Activated CD4-positive, alpha-beta T cell treated with anti-CD3 and anti-CD28 coated beads, Interleukin-10, Interleukin-2, amounts not matched to agents 100 ng/mL and 50 ng/mL, durations not matched to agents 16 hours and 8 hours (primary cell): ENCODE measurements at places on chromosomes 4 and X.
A peak's percentile ranks its signal among the peaks of the same experiment; 100 is the strongest.

- DNase-seq, result no peak
Observed at GRCh38 chrX:135087867-135088266, 32.5 kb downstream of the ETDB start.

DNA sequence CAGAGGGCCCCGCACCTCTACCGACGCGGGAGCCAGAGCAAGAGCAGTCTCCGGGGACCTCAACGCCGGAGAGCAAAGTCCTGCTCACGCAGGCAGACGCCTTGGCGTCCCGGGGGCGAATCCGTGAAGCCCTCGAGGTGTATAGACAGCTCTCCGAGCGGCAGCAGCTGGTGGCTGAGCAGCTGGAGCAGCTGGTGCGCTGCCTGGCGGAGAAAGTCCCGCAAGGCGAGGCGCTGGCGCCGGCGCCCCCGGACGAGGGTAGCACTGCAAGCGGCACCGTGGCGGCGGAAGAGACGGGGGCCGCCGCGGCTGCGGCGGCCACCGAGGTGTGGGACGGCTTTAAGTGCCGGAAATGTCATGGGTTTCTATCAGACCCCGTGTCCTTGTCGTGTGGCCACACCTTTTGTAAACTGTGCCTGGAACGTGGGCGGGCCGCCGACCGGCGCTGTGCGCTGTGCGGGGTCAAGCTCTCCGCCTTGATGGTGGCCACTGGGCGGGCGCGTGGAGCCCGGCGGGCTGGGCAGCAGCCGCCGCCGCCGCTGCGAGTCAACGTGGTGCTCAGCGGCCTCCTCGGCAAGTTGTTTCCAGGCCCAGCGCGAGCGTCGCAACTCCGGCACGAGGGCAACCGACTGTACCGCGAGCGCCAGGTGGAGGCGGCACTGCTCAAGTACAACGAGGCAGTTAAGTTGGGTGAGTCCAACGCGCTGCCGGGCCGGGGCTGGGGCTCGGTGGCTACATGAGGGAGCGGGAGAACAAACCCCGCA lies 672 bp downstream of the LONRF3 start:
- DNase-seq, result peak; percentile 31

DNA sequence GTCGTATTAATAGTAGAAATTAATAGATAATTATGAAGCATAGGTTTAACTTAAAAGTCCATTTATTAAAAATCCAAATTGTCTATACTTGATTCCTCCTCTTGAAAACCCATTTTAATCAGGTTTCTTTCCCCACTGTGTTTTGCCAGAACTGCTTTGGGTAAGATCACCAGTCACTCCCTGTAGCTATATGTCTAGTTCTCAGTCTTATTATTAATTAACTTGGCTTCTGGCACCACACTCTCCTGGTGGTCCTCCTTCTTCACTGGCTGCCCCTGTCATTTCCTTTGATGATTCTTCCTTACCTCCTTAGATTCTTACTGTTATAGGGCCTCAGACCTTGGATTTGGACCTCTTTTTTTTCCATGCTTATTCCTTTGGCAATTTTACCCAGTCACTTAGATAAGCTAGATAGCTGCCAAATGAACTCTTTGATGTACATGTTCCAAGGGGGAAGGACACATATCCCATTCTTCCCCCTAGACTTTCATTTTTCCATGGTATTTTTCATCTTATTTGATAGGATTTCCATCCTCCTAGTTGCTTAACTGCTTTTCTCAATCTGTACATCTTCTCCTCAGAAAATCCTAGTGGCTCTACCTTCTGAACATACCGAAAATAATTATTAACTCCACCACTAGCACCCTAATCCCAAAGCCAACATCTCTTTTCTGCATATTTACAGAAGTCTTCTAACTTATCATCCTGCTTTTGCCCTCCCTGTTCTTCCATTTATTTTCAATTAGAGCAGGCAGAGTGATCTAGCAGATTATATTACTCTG lies 24.5 kb downstream of the GIMD1 start:
- no peak for DNase-seq

- DNase-seq, result no peak
Observed at GRCh38 chrX:153857348-153857903, 27.1 kb upstream of the PDZD4 start.

DNA sequence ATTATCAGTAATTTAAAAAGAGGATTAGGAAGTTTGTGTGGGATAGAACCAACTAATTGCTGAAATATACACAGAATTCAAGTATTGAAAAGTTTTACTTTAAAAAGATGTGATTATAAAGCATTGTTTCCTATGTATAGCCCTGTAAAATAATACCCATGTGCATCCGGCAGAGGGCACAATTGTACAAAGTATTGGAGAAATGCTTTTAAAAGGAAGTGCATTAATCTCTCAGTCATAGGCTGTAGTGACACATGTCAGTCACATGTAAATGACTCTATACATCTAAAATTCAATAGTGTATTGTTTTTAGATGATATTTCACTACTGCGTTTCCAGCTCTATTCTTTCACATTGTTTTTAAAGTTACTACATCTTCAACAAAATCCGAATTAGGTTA lies 9.7 kb upstream of the GEMIN8 start:
- peak; percentile 75 for DNase-seq

- no peak for DNase-seq
Observed at GRCh38 chrX:119809185-119809666, 17.8 kb upstream of the RPL39 start.

- DNase-seq, result no peak
Observed at GRCh38 chrX:15853586-15854079, 980 bp downstream of the AP1S2 start.

- no peak for DNase-seq
Observed at GRCh38 chrX:48677516-48677915, 6.1 kb upstream of the WAS start.

- DNase-seq, result no peak
Observed at GRCh38 chr4:74948236-74948635, 15.3 kb downstream of the PARM1 start.

GRCh38 chr4:54230484-54231418 lies 1.7 kb downstream of the PDGFRA start:
- no peak for DNase-seq

- DNase-seq, result no peak
Observed at GRCh38 chrX:44974451-44974850, 101.5 kb downstream of the KDM6A start.

GRCh38 chrX:105226499-105226898 lies 6.0 kb upstream of the TEX13A start:
- no peak for DNase-seq

DNA sequence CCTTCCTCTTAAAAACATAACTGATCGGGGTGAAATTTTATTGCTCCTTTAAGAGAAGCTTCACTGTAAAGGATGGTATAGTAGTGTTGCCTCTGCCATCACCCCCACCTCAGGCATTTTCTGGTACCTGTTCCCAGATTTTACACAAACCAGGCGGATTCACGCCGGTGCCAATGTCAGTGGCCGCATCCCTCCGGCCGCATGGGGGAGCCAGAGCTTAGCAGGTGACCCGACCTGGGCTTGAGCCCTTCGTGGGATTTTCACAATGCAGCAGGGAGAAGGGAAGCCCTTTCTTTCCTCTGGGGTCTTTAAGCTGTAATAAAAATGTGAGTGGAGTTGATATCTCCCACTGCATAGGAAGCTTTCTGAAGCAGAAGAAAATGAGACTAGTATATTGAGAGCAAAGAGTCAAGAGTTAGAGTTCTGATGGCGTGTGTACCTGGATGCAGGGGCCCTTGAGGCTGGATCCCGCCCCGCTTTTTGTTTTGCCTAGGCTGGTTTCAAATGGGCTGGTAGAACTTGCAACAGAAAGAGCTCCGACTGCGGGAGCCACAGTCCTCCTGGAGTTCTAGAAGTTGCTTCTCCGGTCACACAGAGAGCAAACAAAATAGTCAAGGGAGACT lies 59.4 kb downstream of the POLR2B start:
- DNase-seq, result peak; percentile 34

- no peak for DNase-seq
Observed at GRCh38 chr4:147773261-147774184, 41.6 kb downstream of the ARHGAP10 start.

GRCh38 chrX:39309018-39309635 lies 507.9 kb downstream of the MID1IP1 start:
- DNase-seq, result peak; percentile 57

- DNase-seq, result no peak
Observed at GRCh38 chrX:129983575-129984110, 1.2 kb downstream of the BCORL1 start.

- DNase-seq, result no peak
Observed at GRCh38 chr4:128155874-128156456, 94.9 kb downstream of the LARP1B start.

DNA sequence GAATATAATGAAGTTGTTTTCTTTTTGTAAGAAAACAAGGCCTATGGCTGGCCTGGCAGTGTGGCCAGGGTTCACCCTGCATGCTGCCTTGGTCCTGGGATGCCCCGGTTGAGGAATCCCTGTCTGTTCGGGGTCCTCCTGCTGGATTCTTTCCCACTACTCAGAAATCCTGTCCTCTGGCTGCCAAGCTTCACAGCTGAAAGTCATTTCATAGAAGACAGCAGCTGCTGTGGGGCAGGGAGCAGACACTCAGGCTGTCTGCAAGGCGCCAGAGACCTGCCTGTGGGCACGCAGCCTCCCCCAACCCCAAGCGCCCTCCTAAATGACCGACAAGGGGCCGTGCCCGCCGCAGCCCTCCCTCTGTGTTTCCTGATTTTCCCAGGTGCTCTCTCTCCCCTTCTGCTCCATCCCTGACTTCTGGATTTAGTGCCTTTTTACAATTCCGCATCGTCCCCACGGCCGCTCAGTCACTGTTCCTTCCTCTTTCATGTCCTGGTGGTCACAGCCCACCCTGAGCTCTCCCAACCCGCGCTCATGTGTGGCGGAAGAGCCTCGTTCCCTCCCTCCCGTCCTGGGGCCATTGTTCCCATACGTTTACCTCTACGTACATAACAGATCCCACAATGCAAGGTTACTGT lies 27.5 kb downstream of the ZFYVE28 start:
- DNase-seq, result no peak

DNA sequence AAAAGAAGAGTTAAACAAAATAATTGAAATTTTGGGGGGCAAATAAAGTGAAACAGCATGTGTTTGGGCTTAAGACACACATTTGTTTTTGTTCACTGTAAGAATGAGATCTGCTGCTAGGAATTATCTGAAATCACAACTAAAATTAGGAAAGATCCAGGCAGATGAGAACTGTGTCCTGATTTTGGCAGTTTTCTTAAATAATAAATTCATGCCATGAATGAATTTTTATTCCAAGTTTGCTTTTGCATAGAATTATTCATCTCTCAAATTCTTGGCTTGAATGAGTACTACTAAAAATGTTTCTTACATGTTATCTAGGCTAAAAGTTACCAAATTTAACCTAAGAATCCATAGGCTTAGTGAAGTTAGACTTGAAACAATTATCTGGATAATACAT lies 321.7 kb downstream of the ANK2 start:
- no peak for DNase-seq

- no peak for DNase-seq
Observed at GRCh38 chr4:160136021-160136420, 1033.1 kb downstream of the RAPGEF2 start.

DNA sequence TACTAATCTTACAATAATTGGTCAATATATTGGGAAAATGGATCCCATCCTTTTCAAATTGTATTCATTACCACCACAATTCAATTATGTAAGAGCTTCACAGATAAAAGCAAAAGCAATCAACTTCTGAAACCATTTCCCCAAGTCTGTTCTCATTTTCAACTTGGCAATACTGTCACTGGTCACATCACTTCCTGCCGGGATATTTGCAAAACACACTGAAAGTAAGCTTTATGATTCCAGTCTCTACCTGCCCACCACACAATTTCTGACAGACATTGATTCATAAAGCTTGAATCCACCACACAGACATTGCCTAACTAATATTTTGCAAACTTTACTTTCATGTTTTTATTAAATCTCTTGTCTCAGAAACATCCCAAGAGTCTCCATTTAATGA lies 53.6 kb downstream of the LIN54 start:
- DNase-seq, result peak; percentile 14

DNA sequence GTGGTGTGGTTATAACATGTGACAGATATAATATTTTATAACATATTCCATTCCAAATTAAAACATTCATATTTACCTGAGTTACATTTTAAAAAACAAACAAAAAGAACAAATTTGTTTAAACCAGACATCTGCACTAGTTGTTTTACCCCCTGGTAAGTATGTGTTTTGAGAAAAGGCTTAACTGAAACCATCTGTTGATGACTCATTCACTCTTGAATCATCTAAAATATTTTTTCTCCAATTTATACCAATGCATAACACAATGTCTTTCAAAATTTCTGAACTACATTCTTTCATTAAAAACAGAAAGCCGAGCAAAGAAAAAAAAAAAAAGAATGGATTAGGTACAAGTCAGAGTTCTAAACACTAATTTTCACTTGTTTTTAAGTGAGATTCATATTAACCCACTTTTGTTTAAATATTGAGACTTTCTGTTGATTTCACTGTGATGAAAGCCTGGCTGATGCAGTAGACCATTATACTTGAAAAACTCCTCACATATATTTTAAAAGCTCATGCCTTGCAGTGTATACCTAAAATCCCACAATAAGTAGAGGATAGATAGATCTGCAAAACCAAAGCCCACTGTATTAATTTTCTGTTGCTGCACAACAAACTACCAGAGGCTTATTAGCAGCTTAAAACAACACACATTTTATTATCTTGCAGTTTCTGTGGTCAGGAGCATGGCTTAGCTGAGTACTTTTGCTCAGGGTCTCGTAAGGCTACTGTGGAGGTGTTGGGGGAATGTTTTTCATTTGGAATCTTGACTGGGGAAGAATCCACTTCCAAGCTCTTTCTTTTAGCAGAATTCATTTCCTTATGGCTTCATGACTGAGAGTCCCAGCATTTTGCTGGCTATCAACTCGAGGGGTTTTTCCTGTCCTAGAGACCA lies 221.5 kb downstream of the PCDH18 start:
- no peak for DNase-seq

- DNase-seq, result no peak
Observed at GRCh38 chr4:24999392-25000089, 31.2 kb downstream of the LGI2 start.

GRCh38 chr4:83905952-83906351 lies 370.0 kb downstream of the GPAT3 start:
- peak; percentile 7 for DNase-seq

DNA sequence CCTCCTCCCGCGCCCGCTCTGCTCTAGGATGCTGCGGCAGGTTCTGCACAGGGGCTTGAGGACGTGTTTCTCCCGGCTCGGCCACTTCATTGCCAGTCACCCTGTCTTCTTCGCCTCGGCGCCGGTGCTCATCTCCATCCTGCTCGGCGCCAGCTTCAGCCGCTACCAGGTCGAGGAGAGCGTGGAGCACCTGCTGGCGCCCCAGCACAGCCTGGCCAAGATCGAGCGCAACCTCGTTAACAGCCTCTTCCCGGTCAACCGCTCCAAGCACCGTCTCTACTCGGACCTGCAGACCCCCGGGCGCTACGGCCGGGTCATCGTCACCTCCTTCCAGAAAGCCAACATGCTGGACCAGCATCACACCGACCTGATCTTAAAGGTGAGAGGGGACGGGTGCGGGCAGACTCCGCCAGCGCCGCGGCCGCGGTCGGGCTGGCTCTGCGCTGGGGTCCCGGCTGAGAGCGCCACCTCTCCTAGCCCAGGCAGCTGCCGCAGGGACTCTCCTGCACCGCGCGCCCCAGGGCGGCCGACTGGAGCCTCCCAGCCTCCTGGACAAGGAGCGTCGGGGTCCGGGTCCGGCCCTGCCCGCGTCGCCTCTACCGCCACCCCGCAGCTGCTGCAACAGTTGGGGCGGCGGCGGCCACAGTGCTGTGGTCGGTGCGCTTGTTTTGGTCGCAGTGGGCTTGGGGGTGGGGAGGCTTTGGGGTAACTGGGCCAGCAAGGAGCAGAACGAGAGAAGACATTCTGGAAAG lies at the start of gene PTCHD1:
Gene PTCHD1, plus strand, starts transcription at position 2 of the 752 bp plus-strand sequence. Its CDS starts 27 bp downstream, at position 29.
- no peak for DNase-seq

GRCh38 chr4:85200106-85200505 lies 233.6 kb upstream of the WDFY3 start:
- DNase-seq, result no peak
